SW 1271 (cell line): ENCODE measurements at places on chromosomes 1 and 21.

DNA sequence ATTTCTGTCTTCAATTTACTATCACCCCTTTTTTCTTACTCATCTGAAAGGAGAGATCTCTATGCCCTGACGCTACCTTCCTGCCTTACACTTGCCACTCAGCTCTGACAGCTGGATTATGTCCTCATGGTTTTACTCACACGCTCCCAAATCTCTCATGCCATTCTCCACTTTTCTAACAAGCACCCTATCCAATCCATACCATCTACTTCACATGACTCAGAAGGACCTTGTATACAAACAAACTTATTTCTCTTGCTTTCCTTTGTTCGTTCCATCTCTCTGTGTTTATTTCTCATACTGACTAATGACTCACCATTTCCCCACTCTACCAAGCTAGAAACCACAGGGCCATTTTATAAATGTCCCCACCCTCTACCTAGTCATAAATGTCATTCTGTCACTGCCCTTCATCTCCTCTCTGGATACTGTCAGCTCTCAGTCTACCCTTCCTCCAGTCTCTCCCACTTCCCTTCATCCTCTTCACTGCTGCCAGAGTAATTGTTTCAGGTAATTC lies 87.3 kb downstream of the USP24 start:
- no peak for DNase-seq

GRCh38 chr1:111731956-111732355 lies 7.2 kb downstream of the INKA2 start:
- DNase-seq: no peak

- no peak for DNase-seq
Measured at GRCh38 chr21:36430841-36431240, 45.6 kb downstream of the CHAF1B start.

DNA sequence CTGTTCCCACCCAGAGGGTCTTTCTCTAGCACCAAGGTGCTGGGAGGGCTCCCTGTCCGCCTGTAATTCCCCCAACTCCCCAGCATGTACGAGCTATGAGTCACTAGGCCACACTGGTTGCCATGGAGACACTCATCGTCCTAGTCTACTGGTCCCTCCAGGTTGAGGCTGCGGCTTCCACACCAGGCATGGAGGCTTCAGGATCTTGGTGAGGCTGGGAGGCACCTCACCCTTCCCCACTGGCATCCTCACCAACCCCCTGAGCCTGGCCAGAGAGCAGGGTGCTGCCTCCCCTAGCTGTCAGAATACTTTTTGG lies 75.6 kb upstream of the KAZN start:
- peak; percentile 35 for DNase-seq

DNA sequence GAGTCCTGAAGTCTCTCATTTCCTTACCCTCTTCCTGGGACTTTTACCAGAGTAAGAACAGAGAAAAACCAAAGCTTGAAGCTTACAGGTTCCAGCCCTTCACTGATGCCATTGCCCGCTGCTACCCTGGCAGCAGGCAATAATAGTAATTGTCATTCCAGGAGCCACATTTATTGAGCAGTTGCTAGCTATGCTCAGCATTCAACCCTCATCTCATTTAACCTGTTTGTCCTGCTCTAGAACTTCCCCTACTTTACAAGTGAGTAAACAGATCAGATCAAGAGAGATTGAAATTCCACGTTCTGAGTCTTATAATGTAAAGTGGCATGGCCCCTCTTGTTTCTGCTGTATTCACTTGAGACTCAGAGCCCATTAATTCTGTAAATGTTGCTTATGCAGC lies 80.4 kb downstream of the ATP1A1 start:
- DNase-seq: no peak

- no peak for DNase-seq
Measured at GRCh38 chr1:244092964-244093638, 42.0 kb downstream of the ZBTB18 start.
